ENCODE measurements at places on chromosomes 2 and 18. TPM values are rescaled to one million over a fixed set of nuclear protein-coding genes. Genes with fewer than 3 reads are reported as not detected.

The POTEI gene
- not detected for total RNA-seq

The FBXO15 gene
- total RNA-seq: not detected

The GPR45 gene
- not detected for total RNA-seq

The GALNT3 gene
- total RNA-seq: 0.08 TPM

The FER1L5 gene
- total RNA-seq: 0.05 TPM

The LYG2 gene
- total RNA-seq: not detected

The CCDC68 gene
- 5.1 TPM for total RNA-seq

The PRR30 gene
- total RNA-seq: not detected

The PHOSPHO2 gene
- 3.2 TPM for total RNA-seq

The TM4SF20 gene
- not detected for total RNA-seq

The EIF2B4 gene
- 34.1 TPM for total RNA-seq

The METTL4 gene
- 7.8 TPM for total RNA-seq

The TUBA4B gene
- not detected for total RNA-seq

Measured in left ventricle myocardium inferior (tissue), 1 donor.